ENCODE measurements at places on chromosomes 3 and 15. TPM values are rescaled to one million over a fixed set of nuclear protein-coding genes. Genes with fewer than 3 reads are reported as not detected.

The AGTR1 gene
- not detected for polyA plus RNA-seq

The PDZRN3 gene
- polyA plus RNA-seq = not detected

The FETUB gene
- polyA plus RNA-seq = not detected

The SEMA3G gene
- polyA plus RNA-seq = 34.0 TPM

The COL6A5 gene
- not detected for polyA plus RNA-seq

The CASR gene
- polyA plus RNA-seq = not detected

The ETV5 gene
- polyA plus RNA-seq = 6.9 TPM

The CA12 gene
- polyA plus RNA-seq = 1.1 TPM

The NANOGP8 gene
- not detected for polyA plus RNA-seq

The CCDC14 gene
- 55.3 TPM for polyA plus RNA-seq

The PFN2 gene
- 165 TPM for polyA plus RNA-seq

The TMEM45A gene
- 8.6 TPM for polyA plus RNA-seq

The APOD gene
- 3.1 TPM for polyA plus RNA-seq

The TNIK gene
- 10.9 TPM for polyA plus RNA-seq

The RARRES1 gene
- polyA plus RNA-seq = 1.2 TPM

The CCDC191 gene
- 1.4 TPM for polyA plus RNA-seq

The SERPINI1 gene
- 0.28 TPM for polyA plus RNA-seq

The HOMER2 gene
- 0.40 TPM for polyA plus RNA-seq

The CFAP91 gene
- polyA plus RNA-seq = 1.0 TPM

The MOBP gene
- polyA plus RNA-seq = 1.6 TPM

The GOLGA8R gene
- polyA plus RNA-seq = 0.14 TPM

The RLBP1 gene
- not detected for polyA plus RNA-seq

The DAZL gene
- polyA plus RNA-seq = not detected

The MED12L gene
- polyA plus RNA-seq = 0.03 TPM

The ISLR gene
- polyA plus RNA-seq = not detected

The PLSCR2 gene
- not detected for polyA plus RNA-seq

The BFSP2 gene
- polyA plus RNA-seq = not detected

The DUOXA2 gene
- not detected for polyA plus RNA-seq

The GOLGA6L25 gene
- not detected for polyA plus RNA-seq

The SLITRK3 gene
- not detected for polyA plus RNA-seq

The RAB6B gene
- polyA plus RNA-seq = 2.1 TPM

The AMIGO3 gene
- 1.2 TPM for polyA plus RNA-seq

The AP3B2 gene
- polyA plus RNA-seq = not detected

The TMEM212 gene
- 0.14 TPM for polyA plus RNA-seq

The SERPINI2 gene
- polyA plus RNA-seq = not detected

The KLHL40 gene
- polyA plus RNA-seq = not detected

The CSPG4 gene
- polyA plus RNA-seq = not detected

The SMCO1 gene
- not detected for polyA plus RNA-seq

The POMGNT2 gene
- 16.3 TPM for polyA plus RNA-seq

The ACSBG1 gene
- polyA plus RNA-seq = not detected

The TLR9 gene
- 0.11 TPM for polyA plus RNA-seq

The GOLGA6L10 gene
- polyA plus RNA-seq = 1.2 TPM

The LARP6 gene
- 56.1 TPM for polyA plus RNA-seq

The ADAMTS9 gene
- polyA plus RNA-seq = 6.5 TPM

The CNTN6 gene
- not detected for polyA plus RNA-seq

The LSAMP gene
- polyA plus RNA-seq = not detected
